A549 treated with RU486 at 1 μM for 4 hours (cell line): ENCODE measurements at places on chromosomes 6 and 20. TPM values are rescaled to one million over a fixed set of nuclear protein-coding genes. Genes with fewer than 3 reads are reported as not detected.

The MACROD2 gene
- 0.53 to 1.2 TPM (median 0.73 TPM) in 5 replicates for total RNA-seq

The LTA gene
- 0.10 TPM in 1 of 5 replicates, not detected in the others for total RNA-seq

The FGD2 gene
- total RNA-seq, result not detected in 5 replicates

The TRDN gene
- not detected in 5 replicates for total RNA-seq

The PTCRA gene
- total RNA-seq, result not detected in 5 replicates
